ENCODE measurements at places on chromosomes 4 and X. TPM values are rescaled to one million over a fixed set of nuclear protein-coding genes. Genes with fewer than 3 reads are reported as not detected.

DNA sequence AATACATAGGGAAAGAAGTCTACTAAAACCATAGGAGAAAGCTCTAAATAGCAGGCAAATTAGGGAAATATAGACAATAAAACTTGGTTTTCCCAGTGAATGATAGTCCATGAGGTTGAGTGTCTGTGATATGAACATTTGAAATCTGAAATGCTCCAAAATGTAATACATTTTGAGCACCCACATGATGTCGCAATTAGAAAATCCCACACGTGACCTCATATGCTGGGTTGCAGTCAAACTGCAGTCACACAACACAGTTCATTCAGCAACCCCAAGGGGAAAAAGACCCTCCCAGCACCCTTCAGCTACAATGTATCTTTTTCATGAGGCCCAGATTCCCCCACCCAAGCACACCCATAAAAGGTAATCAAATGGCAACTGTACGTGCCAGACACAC is 155.6 kb downstream of the BTC start:
- H3K4me3 ChIP-seq, result no peak overlapping the region
- H3K27ac ChIP-seq, result no peak overlapping the region
- peaks cover 33% of the 10 kb centered on the region for H3K4me1 ChIP-seq

- no peak overlapping the region for H3K27ac ChIP-seq
- H3K4me1 ChIP-seq, result no peaks in the 10 kb centered on the region
- no peaks in the 10 kb centered on the region for H3K27me3 ChIP-seq
- peak; percentile 0 for DNase-seq
Measured at GRCh38 chrX:139158256-139158655, 372.3 kb upstream of the F9 start.

DNA sequence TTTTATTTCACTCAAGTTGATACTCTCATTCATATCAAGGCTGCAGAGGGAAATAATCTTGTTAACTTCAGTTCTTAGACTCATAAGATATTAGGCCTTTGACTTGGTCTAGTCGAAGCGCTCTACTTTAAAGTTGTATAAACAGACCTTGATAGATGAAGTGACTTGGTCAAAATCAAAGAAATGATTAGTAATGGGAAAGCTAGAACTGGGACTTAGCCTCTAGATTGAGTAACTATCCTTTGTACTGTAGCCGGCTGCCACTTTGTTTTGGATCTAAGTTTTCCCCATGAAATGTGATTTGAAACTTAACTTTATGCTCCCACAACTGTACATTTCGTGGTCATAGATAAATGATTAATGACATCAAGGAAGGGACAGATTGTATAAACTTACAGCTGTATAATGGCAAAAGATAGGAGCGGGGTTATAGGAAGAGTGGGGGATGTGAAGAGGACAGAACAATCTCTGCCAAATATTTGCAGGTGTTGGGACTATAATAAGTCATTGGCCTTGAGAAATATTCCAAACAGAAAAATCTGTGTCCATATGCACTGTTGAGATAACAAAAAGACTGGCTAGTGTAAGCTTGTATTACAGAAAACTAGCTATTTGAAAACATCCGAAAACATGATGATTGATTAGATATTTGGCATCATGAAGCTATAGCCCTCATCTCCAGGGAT is 17.2 kb downstream of the MID2 start:
- no peaks in the 10 kb centered on the region for H3K4me1 ChIP-seq
- H3K36me3 ChIP-seq, result no peaks in the 10 kb centered on the region
- H3K27me3 ChIP-seq, result no peaks in the 10 kb centered on the region
- H3K4me3 ChIP-seq, result no peak overlapping the region

XK gene
- total RNA-seq, result 11.3 TPM

DNA sequence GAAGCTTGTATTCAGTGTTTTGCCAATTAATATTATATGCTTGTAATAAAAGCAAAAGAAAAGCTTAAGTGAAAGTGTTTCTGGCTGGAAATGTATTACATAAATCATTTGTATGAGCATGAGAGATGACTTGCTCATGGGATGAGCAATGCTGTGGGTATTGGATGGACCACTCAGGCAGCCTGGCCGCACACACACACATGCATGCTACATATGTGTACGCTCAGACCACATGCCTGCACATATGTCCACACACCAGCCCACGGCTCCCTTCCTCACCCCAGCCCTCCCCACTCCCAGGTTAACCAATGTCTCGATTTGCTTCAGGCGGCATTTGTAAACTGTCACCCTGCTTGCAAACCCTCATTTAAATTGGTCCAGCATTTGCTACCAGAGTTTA is 55.9 kb downstream of the CPLX1 start:
- no peak for DNase-seq
- H3K27ac ChIP-seq, result no peak overlapping the region
- H3K27me3 ChIP-seq, result no peaks in the 10 kb centered on the region
- H3K4me1 ChIP-seq, result no peaks in the 10 kb centered on the region

DNA sequence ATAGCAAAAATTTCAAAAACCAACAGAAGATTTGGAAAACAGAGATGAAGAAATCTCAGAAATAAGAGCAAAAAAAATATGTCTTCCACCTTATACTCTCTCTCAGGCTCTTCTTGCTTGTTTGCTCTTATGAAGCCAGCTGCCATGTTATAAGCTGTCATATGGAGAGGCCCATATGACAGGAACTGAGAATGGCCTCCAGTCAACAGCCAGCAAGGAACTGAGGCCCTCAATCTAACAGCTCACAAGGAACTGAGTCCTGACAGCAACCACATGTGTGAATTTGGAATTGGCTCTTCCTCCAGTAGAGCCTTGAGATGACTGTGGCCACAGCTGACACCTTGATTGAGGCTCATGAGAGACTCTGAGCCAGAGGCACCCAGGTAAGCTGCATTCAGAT is 51.3 kb upstream of the MAOA start:
- H3K4me3 ChIP-seq, result no peak overlapping the region
- no peak for DNase-seq
- H3K36me3 ChIP-seq, result no peaks in the 10 kb centered on the region

Measured in Calu3 (cell line).